Spleen (tissue), 13 donors: ENCODE measurements at places on chromosomes 7 and 10. TPM values are rescaled to one million over a fixed set of nuclear protein-coding genes. Genes with fewer than 3 reads are reported as not detected.

Gene SMO
- 4.7 TPM for total RNA-seq

- no peaks in the 10 kb centered on the region for H3K36me3 ChIP-seq
- H3K27ac ChIP-seq: peak overlapping the region; percentile 51
- peak overlapping the region; percentile 87 for H3K4me3 ChIP-seq
- DNase-seq: peak; percentile 79
- H3K27me3 ChIP-seq: peaks cover 5% of the 10 kb centered on the region
Observed at GRCh38 chr7:129434675-129435318, 565 bp downstream of the STRIP2 start.

DNA sequence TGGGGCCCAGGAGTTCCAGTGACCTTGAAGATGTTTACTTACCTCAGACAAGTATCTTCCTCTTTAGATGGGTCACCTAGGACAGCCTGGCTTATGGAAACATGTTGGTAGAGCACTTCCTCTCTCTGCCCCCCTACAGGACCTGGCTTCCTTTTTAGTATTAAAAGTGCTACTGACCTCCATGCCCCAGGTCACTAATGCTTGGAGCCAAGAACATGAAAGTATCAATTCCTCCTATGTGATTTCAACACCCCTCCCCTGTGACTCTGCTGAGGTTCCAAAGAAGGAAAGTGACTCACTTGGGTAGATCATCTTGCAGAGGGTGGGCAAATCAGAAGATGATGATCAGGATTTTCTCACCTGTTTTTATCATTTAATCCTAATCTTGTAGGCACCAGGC lies 125.3 kb upstream of the CCDC6 start:
- no peaks in the 10 kb centered on the region for H3K36me3 ChIP-seq
- no peak overlapping the region for H3K4me3 ChIP-seq
- DNase-seq: no peak
- peak overlapping the region; percentile 17 for H3K27ac ChIP-seq

DNA sequence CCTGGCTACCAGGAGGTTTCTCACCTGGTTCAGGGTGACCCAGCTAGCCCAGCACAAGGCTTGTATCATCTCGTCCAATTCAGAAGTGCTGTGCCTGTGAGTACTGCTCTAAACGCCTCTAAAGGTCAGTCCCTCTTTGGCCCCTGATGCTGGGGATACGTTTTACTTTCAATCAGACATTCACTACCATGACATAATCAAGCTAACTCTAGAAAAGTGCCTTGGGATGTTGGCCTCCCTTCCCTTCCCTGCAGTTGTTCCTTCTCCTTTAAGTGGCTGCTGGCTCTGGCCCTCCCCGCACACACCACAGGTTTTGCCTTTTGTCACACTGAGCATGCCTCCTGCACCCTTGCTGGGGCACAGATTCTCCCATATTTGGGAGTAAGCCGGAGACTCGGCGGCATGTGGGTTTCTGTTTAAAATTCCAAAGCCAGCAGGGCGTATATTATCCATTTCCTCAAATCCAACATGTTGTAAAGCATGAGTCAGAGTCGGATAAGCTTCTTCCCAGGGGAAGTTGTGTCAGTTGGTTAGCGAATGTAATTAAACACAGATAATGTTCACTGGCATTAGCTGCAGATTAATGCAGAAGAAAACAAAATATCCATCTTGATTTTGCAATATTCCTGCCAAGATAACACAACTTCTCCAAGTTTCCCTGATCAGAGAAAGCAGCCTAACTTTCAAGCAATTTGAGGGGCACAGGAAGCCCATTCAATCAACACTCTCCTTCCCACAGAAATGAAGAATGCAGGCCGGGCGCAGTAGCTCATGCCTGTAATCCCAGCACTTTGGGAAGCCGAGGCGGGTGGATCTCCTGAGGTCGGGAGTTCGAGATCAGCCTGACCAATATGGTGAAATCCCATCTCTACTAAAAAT lies 31.8 kb upstream of the VCL start:
- H3K4me3 ChIP-seq: no peak overlapping the region
- peak overlapping the region; percentile 72 for H3K27ac ChIP-seq
- no peaks in the 10 kb centered on the region for H3K36me3 ChIP-seq
- H3K27me3 ChIP-seq: no peaks in the 10 kb centered on the region

Gene C10orf105
- 4.4 TPM for total RNA-seq

Gene FGFR2
- 0.89 TPM for total RNA-seq

Gene THSD7A
- total RNA-seq: 5.1 TPM

GRCh38 chr7:129721068-129721467 lies 109.5 kb downstream of the NRF1 start:
- H3K27ac ChIP-seq: peak overlapping the region; percentile 54
- H3K4me3 ChIP-seq: no peak overlapping the region
- H3K4me1 ChIP-seq: peaks cover 4% of the 10 kb centered on the region
- H3K27me3 ChIP-seq: no peaks in the 10 kb centered on the region
- no peak for DNase-seq

DNA sequence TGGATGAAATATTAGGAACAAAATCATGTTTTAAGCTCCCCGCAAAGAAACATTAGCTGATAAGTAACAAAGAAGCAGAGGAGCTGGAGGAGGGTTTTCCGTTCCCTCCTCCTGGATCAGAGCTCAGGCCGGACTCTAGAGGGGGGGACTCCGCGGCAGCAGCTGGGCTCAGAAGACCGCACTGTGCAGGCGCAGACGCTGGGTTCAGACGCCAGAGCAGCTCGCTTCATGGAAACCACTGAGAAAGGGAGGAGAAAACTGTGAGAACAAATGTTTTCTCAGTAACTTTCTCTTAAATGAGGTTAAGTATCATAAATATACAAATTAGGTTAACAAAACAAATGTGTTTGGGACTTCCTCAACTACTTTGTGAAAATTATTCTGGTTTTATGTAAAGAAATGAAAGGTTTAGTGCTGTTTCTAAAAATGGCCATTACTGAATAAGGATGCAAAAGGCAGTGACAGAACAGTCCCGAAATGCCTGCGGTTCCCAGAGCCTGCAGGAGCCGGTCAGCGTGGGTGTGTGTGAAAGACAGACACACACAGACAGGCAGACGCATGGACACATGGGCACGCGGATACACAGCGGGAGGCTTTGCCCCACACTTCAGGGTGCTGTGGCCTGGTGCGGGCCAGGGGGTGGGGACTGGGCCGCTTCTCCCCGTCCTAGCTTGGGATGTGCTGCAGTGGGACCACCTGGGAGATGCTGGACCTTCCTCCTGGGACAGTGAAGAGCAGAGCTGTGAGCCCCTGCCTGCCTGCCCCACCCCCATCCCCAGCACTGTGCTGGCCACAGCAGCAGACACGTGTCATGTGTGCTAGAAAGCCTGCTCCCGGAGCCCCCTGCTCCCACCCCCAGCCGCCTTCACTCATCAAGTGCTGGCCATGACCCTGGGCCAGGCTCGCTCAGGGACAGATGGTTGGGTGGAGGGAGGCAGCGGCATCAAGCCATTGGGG lies 20.3 kb upstream of the ADGRA1 start:
- H3K4me3 ChIP-seq: no peak overlapping the region
- H3K36me3 ChIP-seq: no peaks in the 10 kb centered on the region
- no peak for DNase-seq
- H3K27ac ChIP-seq: no peak overlapping the region
- peaks cover 14% of the 10 kb centered on the region for H3K27me3 ChIP-seq

GRCh38 chr10:86700851-86701617 lies 32.7 kb downstream of the LDB3 start:
- H3K4me3 ChIP-seq: no peak overlapping the region
- H3K36me3 ChIP-seq: no peaks in the 10 kb centered on the region

GRCh38 chr7:135774284-135774683 lies 25.7 kb upstream of the FAM180A start:
- no peak overlapping the region for H3K4me3 ChIP-seq
- H3K27me3 ChIP-seq: no peaks in the 10 kb centered on the region
- no peaks in the 10 kb centered on the region for H3K36me3 ChIP-seq
- DNase-seq: no peak

DNA sequence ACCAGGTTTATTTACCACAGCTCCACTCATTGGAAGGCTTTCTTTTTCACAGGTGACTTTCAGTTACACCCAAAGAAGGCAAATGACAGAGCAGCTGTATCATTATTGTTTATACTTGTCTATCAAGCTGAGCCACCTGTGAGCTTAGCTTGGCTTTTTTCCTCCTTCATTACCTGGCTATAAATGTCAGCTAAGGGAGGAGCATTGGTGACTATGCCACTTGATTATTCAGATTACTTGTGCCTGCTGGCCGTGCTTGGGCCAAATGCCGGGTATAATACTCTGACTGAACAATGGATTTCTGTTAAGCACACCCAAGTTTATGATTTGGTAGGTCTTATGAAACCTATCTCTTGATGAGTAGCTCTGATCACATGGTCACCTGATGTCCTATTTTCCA lies 9.9 kb upstream of the GNAT3 start:
- H3K27ac ChIP-seq: no peak overlapping the region
- H3K36me3 ChIP-seq: no peaks in the 10 kb centered on the region
- peaks cover 1% of the 10 kb centered on the region for H3K4me1 ChIP-seq
- DNase-seq: no peak
- no peaks in the 10 kb centered on the region for H3K27me3 ChIP-seq
- H3K4me3 ChIP-seq: no peak overlapping the region

GRCh38 chr7:4248295-4248694 lies 433.8 kb upstream of the FOXK1 start:
- H3K4me3 ChIP-seq: no peak overlapping the region
- no peaks in the 10 kb centered on the region for H3K27me3 ChIP-seq

Gene C10orf71
- not detected for total RNA-seq

Gene TMEM236
- 1.3 TPM for total RNA-seq

DNA sequence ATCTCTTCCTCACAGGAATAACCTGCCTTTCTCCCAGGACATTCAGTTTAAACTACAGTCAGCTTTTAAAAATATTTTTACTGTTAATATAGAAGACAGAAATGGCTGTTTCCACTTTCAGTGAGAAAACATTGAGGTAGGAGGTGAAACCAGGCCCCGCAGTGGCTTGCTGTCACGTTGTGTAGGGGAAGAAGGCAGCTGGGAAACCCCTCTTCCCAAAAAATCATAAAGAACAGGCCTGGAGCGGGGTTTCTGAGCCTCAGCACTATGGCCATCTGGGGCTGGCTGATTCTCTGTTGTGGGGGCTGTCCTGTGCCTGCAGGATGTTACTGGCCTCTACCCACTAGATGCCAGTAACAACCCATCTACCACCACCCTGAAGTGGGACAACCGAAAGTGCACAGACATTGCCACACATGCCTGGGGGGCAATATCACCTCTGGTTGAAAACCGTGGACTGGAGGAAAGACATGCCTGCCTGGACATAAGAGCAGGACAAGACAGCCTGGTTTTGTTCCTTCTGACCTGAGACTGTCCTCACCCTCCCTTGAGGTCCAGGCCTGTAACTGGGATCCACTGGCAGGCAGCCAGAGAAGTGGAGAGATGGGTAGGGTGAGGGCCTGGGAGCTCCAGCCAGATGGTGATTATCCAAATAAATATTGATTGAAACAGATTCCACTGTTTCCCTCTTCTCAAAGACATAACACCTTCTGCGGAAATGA lies 43.9 kb downstream of the KCNH2 start:
- no peak overlapping the region for H3K27ac ChIP-seq
- H3K4me1 ChIP-seq: peaks cover 15% of the 10 kb centered on the region
- no peaks in the 10 kb centered on the region for H3K36me3 ChIP-seq
- H3K4me3 ChIP-seq: no peak overlapping the region

- no peak for DNase-seq
- H3K27ac ChIP-seq: no peak overlapping the region
- no peak overlapping the region for H3K4me3 ChIP-seq
Observed at GRCh38 chr7:112495810-112496462, 15.1 kb downstream of the LSMEM1 start.

DNA sequence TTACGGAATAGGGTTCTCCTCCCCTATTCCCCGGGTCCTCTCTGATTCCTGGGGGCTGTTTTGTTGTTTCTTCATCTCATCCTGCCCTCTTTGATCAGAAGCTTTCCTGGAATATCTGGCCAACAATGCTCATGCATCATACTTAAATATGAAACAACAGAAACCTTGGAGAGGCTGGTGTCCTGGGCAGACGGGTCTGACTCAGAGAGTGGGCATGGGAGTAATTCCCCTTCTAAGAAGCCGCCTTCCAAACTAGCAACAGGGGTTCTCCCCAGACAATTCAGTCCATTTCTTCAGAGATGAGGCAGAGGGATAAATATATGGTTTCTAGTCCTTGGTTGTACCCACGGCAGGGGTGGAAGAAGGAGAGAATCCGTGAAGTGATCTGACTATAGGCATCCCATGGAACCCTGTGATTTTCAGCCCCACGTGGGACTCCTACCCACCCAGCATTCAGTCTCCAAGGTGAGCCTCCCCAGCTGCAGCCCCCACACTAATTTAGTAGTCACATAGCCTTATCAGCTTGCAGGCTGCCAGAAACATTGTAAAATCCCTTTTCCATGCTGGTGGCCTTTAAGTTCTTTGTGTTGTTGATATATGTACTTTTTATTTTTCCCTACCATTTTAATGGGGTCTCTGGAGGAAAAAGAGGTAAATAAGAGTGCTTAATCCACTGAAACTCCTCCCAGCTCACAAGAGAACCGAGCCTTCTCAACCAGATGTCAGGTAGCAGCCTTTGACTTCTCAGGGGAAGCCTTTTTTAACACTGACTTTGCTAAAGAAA lies 119.2 kb downstream of the SFMBT2 start:
- H3K27ac ChIP-seq: no peak overlapping the region
- H3K4me1 ChIP-seq: peaks cover 3% of the 10 kb centered on the region
- H3K27me3 ChIP-seq: no peaks in the 10 kb centered on the region
- DNase-seq: no peak
- H3K36me3 ChIP-seq: no peaks in the 10 kb centered on the region
- no peak overlapping the region for H3K4me3 ChIP-seq

- no peaks in the 10 kb centered on the region for H3K27me3 ChIP-seq
- no peak overlapping the region for H3K27ac ChIP-seq
- H3K4me3 ChIP-seq: peak overlapping the region; percentile 88
Observed at GRCh38 chr7:24574386-24574785, 1.1 kb downstream of the PALS2 start.

GRCh38 chr10:33272635-33273034 lies 61.8 kb downstream of the NRP1 start:
- H3K4me3 ChIP-seq: no peak overlapping the region
- H3K36me3 ChIP-seq: peaks cover 32% of the 10 kb centered on the region
- H3K4me1 ChIP-seq: peaks cover 40% of the 10 kb centered on the region
- DNase-seq: no peak

Gene NFKB2
- total RNA-seq: 51.6 TPM

- peak; percentile 79 for DNase-seq
- H3K36me3 ChIP-seq: no peaks in the 10 kb centered on the region
- H3K27ac ChIP-seq: peak overlapping the region; percentile 71
- H3K4me3 ChIP-seq: no peak overlapping the region
- H3K4me1 ChIP-seq: peaks cover 100% of the 10 kb centered on the region
Observed at GRCh38 chr7:2638224-2638991, 6.6 kb downstream of the TTYH3 start.

- no peaks in the 10 kb centered on the region for H3K4me1 ChIP-seq
- no peaks in the 10 kb centered on the region for H3K36me3 ChIP-seq
- H3K27me3 ChIP-seq: no peaks in the 10 kb centered on the region
- no peak for DNase-seq
- no peak overlapping the region for H3K4me3 ChIP-seq
- H3K27ac ChIP-seq: no peak overlapping the region
Observed at GRCh38 chr10:75911426-75911825, 480.0 kb downstream of the LRMDA start.

DNA sequence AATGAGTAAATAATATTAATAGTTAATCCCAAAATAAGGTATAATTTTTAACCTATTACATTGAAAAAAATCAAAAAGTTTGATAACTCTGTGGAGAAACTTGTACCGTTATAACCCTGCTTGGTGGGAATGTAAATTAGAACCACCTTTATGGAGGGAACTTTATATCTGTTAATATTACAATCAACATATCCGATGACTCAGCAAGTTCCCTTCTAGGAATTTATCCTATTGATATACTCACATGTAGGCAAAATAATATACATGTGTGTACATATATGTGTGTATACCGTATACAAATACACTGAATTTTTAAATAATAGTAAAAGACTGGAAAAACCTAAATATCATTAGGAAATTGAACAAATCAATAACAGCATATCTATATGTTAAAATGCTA lies 54.7 kb downstream of the PANK1 start:
- H3K4me1 ChIP-seq: no peaks in the 10 kb centered on the region
- no peaks in the 10 kb centered on the region for H3K36me3 ChIP-seq

Gene PHYHIPL
- not detected for total RNA-seq
